ENCODE measurements at places on chromosomes 4 and X. TPM values are rescaled to one million over a fixed set of nuclear protein-coding genes. Genes with fewer than 3 reads are reported as not detected.

The LRRC66 gene
- total RNA-seq, result 0.63 TPM

DNA sequence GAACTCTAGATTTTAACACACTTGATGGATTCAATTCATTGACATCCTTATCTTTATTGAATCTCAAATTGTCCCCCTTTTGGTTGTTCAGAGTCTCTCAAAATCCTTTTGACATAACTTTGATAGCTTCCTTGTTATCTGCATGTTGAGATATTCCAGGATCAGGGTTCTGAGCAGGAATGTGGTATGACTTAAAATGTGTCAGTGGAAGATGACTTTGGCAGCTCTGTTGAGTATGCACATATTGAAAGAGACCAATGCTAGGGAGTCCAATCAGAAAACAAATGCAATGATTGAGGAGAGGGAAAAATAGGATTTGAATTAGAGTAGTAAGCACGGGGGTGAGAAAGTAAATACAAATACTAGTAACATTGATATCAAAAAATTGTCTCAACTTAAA lies 93.8 kb downstream of the MANBA start:
- DNase-seq, result no peak

DNA sequence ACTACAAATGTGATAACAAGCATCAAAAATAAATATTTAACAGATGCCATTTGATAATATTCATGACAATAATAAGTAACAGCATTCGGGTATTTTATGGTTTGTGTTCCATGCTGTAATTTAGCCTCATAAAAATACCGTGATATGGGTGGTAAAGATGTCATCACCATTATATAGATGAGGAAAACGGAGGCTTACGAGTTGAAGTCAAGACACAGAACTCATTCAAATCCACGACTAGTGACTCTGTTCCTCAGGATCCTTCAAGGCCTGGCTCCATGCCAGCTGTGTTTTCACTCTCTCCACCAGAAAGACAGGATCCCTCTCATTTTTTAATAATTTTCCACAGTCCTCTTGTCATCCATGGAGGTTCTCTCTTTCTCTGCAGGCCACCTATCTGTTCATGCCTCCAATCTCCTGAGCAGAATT lies 94.5 kb downstream of the APBB2 start:
- DNase-seq, result no peak

The OPHN1 gene
- total RNA-seq, result 19.6 TPM

The BMP3 gene
- 19.1 TPM for total RNA-seq

DNA sequence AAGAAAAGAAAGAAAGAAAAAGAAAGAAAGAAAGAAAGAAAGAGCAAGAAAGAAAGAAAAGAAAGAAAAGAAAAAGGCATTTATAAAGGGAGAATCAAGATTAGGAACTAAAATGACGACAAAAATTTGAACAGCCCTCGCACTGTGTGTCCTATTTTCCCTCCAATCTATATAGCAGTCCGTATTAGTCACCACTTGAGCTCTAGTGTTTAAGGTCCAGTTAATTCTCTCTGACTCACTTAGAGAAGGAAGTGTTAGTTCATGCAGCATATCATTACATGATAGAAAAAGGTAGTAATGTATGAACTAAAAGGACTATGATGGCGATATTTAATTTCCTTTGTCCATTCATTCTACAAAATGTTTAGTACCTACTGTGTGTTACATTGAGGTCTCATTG lies 122.7 kb downstream of the CBLL2 start:
- no peak for DNase-seq

The RBM41 gene
- 33.2 TPM for total RNA-seq

GRCh38 chrX:152641996-152642395 lies 4.3 kb downstream of the GABRQ start:
- no peak for DNase-seq

DNA sequence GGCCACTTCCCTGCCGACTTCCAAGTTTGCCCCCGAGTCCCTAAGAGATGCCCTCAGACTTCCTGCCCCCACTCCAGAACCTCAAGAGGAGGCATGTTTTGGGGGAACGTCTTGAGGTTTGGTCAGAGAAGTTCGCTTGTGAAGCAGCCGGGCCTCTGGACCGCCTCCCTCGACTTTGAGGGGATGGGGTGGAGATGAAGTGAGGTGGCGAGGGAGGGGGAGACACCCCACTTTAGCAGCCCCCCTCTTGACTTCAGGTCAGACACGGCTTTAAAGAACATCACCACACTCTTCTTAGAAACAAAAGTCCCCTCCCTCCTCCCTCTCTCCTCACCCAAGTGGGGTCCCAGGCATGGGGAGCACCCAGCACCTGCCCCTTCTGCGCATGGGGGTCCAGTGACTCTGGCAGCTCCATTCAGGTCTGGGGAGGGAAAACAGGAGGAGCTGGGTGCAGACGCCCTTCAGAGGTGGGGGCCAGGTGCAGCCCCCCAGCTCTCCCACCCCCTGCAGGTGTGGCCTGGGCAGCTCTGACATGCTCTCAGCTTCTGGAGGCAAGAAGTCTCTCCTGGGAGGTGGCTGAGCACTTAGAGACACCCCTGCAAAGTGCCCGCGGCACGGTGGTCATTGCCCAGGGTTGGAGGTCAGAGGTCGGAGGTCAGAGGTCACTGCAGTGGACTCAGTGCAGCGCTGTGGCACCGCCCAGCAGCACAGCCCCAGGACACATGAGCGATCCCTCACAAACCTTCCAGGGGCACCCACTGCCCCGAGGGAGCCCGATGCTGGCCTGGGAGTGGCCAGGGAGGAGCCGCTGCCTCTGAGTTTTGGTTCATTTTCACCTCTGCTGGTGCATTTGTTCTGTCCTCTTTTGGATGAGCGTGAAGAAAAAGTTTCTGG lies 108.8 kb downstream of the CPZ start:
- DNase-seq, result no peak

DNA sequence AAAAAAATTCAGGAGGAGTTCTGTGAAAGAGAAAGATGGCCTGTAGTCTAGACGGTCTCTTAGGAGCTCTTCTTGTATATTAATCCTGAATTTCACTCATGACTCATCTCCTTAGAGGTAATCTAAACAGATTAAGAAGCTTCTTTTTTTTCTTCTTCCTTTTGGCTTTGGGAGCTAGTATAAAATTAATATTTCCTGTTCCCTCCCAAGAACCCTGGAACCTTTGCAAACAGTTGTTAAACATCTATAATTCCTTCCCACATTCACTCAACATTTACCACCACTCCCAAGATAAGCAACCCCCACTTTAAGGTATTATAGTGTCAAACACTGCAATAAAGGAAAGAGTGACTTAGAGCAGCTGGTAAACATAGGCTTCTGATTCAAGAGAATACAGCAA lies 146.4 kb upstream of the EDNRA start:
- DNase-seq, result peak; percentile 67

The SPIN2A gene
- total RNA-seq, result 2.6 TPM

GRCh38 chrX:10741550-10741949 lies 121.2 kb upstream of the MID1 start:
- no peak for DNase-seq

GRCh38 chrX:43717161-43717560 lies 61.1 kb downstream of the MAOA start:
- DNase-seq, result no peak

DNA sequence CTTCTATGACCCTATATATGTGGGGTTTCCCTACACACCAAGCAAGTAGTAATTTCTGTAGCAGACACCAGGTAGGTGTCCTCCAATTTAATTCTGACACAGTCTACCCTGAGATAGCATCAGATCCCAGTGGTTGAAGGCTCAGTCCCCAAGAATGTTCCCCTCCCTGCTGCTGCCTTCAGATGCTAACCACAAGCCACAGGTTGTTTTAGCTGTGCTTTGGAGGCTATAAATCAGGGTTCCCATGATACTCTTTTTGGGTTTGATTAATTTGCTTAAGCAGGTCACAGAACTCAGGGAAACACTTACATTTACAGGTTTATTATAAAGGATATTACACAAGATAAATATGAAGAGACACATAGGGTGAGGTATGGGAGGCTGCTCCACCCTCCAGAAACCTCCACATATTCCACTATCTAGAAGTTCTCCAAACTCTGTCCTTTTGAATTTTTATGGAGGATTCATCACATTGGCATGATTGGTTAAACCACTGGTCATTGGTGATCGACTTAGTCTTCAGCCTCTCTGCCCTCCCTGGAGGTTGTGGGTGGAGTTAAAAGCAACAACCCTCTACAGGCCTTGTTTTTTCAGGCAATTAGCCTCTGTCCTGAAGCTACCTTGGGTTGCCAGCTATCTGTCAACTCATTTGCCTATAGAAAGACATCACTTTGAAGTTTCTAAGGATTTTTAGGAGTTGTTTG lies 50.8 kb downstream of the GRIA2 start:
- DNase-seq, result no peak

DNA sequence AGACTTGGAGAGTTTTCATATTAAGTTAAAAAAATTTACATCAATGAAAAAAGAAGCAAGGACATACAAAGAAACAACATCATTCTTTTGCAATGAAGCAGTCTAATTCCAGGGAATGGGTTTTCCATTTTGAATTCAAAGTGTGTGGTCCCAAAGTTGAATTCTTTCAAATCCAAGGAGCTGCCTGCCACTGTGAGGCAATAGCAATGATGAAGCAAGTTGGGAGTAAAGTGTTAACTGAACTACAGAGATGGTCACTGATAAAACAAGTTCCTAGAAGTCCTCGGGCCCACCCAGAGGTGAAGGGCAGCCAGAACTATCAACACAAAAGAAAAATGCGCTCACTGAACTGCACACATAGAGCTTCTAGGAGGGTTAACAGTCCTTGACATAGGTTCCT lies 115.9 kb downstream of the RAB28 start:
- no peak for DNase-seq

The TKTL2 gene
- 0.11 TPM for total RNA-seq

DNA sequence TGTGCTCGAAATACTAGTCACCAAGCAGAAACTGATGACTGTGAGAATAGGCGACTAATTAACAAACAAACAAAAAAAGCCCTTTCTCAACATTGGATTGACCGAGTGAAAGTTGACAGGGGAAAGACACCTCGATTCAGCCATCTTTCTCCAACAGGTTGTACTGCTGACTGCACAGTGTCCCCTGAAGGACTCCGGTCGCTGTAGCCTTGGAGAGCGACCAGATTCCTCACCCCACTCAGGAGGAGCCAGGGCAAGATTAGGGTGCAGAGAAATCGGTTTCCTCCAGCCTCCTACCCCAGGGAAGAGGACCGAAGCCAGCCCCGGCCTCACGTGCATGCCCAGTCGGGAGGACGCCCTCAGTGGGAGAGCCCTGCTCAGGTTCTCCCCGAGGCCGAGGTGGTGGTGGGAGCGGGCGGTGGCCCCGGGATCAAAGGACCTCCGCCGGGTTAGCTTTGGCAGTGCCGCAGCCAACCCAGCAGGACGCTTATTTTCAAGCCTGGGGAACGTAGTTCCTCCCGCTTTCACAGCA lies 1.1 kb upstream of the RAP1GDS1 start:
- peak; percentile 13 for DNase-seq

The SLIT2 gene
- total RNA-seq, result 125 TPM

DNA sequence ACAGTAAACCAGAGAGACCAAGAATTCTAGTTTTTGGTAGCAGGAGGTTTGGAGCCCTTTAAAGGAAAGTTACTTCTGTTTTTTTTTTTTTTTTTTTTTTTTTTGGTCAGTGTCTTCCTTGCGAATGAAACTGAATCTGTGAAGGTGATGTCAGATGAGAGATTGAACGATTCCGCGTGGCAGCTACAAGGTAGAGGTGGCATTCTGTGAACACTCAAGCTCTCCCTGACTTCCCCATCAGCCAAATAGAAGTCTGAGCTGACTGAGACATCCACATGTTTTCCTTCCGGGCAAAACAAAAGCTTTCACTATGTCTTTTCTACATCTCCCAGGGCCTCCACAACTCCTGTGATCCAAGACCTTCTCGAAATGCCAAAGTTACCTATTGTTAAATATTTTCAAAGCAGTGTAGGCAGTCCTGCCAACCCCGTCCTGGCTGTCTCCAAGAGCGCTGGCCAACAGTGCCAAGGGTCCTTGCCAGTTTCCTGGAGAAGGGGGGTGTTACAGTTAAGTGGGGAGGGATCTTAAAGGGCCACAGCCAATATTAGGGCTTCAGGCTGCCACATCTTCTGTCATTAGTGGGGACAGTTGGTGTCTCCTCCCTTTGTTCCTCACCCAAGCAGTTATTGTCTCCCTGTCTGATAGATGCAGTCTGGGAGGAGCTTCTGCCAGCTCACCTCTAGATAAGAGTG lies 102.9 kb upstream of the SLC34A2 start:
- DNase-seq, result no peak

The SMIM31 gene
- 0.42 TPM for total RNA-seq

The SOWAHD gene
- total RNA-seq, result 0.26 TPM

DNA sequence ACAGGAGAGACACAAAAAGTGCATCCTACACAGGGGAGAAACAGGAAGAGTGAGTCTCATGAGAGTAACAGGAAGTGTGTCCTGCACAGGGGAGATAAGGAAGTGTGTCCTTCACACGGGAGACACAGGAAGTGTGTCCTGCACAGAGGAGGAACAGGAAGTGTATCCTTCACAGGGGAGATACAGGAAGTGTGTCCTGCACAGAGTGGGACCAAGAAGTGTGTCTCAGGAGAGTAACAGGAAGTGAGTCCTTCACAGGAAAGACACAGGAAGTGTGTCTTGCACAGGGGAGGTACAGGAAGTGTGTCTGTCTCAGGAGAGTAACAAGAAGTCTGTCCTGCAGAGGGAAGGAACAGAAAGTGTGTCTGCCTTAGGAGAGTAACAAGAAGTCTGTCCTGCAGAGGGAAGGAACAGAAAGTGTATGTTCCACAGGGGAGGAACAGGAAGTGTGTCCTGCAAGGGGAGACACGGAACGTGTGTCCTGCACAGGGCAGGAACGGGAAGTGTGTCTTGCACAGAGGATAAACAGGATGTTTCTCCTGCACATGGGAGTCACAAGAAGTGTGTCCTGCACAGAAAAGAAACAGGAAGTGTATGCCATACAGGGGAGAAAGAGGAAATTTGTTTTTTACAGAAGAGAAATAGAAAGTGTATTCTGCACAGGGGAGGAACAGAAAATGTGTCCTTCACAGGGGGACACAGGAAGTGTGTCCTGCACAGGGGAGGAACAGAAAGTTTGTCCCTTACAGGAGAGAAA lies 102.0 kb downstream of the ARSF start:
- DNase-seq, result no peak

- no peak for DNase-seq
Observed at GRCh38 chrX:103635436-103635835, 6.7 kb downstream of the TCEAL1 start.

DNA sequence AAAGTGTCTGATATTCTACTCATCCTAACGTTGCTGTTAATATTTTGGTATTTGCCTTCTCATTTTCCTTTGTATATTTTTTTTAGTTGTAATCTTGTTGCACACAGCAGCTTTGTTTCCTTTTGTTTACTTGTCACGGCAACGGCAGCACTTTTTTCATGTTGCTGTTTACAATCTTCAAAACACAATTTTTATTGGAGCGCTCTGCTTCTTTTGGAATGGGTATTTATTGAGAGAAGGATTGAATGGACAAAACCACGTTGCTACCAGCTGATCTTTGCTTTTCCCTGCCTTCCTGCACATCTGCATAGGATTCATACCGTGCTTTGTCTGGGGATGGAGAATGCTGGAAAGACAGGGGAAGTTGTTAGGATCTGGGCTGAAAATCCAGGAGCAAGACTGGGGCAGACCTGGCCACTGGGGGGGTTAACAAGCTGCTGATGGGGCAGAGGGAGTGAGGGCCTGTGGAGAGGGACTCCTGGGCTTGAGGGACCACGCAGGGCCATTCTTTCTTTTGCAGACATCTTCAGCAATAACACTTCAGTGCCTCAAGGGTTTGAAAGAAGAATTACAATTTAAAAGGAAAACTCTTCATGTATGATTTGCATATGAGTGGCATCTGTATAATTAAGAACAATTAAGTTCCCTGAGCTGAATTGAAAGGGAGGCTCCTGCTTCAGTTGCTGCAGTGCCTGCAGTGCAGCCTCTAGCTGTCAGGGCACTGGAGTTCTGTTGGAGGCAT lies 69.8 kb downstream of the TMEM131L start:
- DNase-seq, result no peak

The CPLX1 gene
- total RNA-seq, result 0.48 TPM

- no peak for DNase-seq
Observed at GRCh38 chrX:49043987-49044281, 777 bp upstream of the TFE3 start.
